SK-N-DZ (cell line): ENCODE measurements at places on chromosomes 2 and 18.
A peak's percentile ranks its signal among the peaks of the same experiment; 100 is the strongest.

GRCh38 chr2:28780496-28780895 is 28.9 kb downstream of the PPP1CB start:
- DNase-seq = no peak

DNA sequence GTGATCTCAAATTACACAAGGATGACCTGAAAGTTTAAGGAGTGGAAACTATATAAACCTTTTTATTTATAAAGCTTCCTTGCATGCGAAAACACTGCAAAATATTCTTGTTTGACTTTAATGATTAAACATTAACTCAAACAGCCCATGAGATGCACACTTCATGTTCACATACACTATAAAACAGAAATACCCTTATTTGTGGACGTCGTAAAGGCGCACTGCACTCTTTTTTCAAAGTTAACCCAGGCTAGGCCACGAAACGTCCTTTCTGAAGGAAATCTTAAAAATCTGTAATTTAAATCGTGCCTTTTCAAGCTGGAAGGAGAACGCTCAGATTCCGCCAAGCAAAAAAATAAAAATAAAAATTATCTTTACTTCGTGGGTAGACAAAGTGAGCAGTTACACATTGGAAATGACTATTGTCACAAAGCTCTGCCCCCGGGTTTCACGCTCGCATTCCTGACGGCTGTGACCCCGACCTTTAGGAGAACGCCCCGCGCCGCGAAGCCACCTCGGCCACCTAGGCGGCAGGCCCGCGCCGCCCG is 728 bp downstream of the FAM168B start:
- no peak for DNase-seq

GRCh38 chr2:48900321-48901014 is 144.9 kb upstream of the LHCGR start:
- DNase-seq = peak; percentile 15

GRCh38 chr2:175834477-175834876 is 167.6 kb downstream of the LNPK start:
- no peak for DNase-seq

- no peak for DNase-seq
Observed at GRCh38 chr2:36489281-36489680, 108.7 kb downstream of the FEZ2 start.

GRCh38 chr2:78304678-78305077 is 720.8 kb upstream of the REG3G start:
- DNase-seq = no peak

DNA sequence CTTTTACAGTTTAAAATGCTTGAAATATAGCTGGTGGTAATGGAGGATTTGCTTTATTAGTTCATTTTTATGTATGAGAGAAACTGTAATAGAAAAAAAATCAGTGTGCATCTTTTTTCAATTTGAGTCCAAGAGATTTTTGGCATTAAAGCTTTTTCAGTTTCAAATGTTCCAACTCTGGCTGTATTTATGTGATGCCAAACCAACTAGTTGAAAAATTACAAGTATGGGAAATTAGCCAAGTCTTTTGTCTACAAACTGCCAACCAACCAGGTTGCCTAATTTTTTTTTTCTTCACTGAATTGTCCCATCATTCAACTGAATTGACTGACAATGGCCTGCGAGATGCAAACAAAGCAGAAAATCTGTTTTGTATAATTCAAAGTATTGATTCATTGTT is 95.7 kb downstream of the ICOS start:
- DNase-seq = no peak

- DNase-seq = no peak
Observed at GRCh38 chr2:54166121-54166773, 50.8 kb downstream of the ACYP2 start.

DNA sequence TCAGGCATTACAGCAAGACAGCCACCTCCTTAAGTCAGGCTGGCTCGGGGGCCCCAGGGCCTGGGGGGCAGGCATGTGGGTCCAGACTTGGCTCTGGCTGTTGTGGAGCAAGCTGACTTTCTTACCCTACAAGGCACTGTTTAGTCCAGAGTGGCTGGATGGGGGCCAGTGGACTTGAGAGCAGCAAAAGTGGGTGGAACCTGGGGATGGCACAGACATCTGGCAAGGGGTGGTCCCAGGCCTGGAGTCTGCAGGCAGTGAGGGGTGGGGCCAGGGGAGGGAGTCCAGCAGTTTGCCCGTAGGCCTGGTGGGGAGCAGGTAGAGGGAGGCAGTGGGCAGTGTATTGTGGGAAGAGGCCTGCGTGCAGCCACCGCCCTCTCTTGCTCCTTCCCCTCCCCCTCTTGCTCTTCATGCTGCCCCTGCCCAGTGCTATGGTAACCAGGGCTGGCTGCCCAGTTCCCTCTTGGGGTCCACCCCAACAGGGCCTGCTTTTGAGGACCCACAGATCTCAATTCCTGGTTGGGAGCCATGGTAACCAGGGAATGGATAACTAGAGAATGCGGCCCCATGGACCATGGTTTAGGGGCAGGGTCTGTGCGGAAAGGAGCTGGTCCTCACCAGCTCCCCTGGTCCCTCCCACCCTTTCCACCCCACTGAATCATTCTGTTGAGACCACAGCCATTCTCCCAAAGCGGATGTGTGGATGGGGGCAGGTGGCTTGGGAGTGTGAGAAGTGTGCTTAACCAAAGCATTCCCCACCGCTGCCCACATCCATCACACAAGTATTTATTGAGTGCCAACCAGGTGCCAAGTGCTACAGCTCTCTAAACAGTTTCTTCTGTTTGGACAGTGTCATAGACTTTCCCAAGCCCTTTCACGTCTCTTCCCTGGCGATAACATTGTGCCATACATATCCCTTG is 19.3 kb downstream of the SPEG start:
- peak; percentile 74 for DNase-seq

- DNase-seq = peak; percentile 84
Observed at GRCh38 chr2:54353216-54353615, 97.2 kb upstream of the TSPYL6 start.

DNA sequence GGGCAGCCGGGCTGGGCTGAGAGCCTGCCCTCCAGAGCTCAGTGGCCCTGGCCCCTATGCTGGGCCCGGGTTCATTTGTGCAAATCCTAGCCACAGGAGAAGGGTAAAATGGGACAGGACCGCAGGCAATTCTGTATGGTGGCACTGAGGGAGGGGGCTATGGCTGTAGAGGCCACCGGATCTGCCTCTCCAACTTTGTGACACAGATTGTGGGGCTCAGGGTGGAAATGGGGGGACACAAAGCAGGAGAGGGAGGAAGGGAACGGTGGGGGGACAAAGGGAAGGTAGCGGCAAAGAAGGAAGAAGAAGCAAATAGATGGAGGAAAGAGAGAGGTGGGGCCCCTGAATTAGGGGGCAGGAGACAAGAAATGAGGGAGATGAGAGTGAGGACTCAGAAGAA is 201.1 kb downstream of the SMAD2 start:
- DNase-seq = no peak

GRCh38 chr18:63878343-63878742 is 9.2 kb upstream of the SERPINB2 start:
- no peak for DNase-seq

GRCh38 chr2:41829052-41829451 is 218.8 kb upstream of the PKDCC start:
- DNase-seq = no peak

- no peak for DNase-seq
Observed at GRCh38 chr2:170332676-170333402, 154.9 kb downstream of the MYO3B start.

- DNase-seq = no peak
Observed at GRCh38 chr2:239820836-239821693, 204.1 kb downstream of the NDUFA10 start.

DNA sequence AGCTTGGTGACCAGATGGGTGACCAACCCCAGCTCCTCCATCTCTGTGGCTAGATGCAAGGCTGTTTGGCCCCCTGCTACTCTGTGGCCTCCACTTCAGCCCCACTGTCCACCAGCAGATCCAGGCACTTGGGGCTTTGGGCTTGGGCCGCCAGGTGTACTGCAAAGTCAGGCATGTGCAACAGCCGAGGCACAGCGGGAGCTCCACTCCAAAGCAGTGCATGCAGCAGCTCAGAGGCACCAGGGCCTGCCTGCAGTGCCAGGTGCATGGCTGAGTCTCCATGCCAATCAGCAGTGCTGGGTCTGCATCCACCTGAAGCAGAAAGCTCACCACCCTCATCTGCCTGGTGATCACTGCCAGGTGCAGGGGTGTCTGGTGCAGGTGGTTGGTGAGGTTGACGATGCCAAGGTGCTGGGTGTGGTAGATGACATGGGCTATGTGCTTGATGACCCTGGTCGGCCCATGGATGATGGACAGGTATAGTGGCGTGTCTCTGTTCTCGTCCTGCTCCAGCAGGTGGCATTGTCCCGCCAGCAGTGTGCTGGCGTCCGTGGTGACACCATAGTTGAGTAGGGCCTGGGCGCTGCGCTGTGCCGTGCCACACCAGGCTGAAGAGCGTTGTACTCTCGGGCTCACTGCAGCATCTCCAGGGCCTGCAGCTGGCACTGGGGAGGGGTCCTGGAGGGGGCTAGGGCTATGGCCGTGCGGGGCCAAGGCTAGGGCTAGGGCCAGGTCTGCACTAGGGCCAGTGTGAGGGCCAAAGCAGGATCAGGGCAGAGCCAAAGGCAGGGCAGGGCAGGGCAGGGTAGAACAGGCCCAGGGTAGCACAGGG is 1.0 kb upstream of the ANKRD62 start:
- peak; percentile 12 for DNase-seq

DNA sequence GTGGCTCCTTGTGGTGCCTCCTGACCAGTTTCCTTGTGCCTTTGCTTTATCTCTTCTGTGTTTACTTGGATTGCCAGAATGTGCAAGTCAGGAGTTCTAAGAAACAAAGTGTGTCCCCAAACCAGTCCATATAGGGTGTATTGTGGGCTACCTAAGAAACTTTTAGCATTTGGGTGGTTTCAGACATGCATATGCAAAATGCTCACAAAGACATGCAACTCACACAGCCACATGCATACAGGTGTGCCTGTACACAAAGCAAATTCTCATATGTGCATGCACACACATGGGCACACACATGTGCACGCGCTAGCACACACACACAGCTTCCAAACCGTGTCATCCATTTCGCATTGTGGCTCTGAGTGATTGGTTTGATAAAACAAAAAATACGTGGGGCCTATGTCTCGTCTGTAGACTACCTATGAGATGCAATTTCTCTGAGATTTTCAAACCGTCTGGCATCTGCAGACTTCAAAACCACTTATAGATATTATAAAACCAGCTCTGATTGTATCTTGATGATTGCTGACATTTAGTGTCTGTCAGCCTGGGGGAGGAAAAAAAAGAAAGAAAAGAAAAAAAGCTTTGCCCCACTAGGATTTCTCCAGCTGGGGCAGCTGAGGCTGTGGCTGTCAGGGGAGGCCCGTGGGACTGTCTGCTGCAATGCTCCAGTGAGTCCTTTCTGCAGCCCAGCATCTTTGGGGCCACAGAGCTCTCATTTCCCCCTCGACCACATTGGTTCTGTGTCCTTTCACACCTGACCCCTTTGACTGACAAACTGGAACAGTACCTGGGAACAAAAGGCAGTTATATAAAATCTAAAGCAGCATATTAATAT is 556.1 kb downstream of the CMPK2 start:
- peak; percentile 92 for DNase-seq

DNA sequence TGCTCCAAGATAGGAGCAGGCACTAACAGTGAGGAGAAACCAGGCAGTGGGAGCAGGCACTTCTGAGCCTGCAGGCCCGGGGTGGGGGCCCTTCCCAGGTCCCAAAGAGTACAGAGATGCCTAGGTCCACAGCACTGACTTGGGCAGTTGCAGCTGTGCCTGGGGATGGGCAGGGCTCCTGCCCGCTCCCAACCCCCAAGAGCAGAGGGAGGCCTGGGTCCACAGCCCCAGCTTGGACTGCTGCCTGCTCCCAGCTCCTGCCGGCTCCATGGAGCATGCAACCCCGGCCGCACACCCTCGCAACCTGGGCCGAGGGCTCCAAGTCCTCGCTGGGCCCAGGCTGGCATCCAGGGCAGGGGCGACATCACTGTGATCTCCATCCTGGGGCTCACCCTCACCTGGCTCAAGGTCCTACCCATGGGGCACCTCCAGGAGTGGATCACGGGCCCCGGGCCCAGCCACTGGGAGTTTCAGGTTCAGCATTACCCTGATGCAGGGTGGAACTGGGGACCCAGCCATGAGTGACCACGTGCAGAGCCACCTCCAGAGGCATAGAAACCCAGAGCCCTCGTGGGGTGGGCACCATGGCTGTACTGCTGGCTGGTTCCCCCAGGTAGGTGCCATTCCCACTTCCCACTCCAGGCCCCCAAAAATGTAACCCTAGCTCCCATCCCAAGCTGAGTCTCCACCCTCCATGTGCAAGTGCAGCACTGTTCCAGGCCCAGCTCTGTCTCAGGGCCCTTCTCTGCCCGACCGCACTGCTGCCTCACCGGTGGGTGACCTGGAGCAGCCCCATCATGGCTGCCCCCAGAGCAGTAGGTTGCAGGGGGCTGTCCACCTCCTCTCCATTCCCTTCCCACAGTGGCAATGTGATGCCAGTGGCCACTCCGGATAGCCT is 325.6 kb downstream of the NR4A2 start:
- no peak for DNase-seq

DNA sequence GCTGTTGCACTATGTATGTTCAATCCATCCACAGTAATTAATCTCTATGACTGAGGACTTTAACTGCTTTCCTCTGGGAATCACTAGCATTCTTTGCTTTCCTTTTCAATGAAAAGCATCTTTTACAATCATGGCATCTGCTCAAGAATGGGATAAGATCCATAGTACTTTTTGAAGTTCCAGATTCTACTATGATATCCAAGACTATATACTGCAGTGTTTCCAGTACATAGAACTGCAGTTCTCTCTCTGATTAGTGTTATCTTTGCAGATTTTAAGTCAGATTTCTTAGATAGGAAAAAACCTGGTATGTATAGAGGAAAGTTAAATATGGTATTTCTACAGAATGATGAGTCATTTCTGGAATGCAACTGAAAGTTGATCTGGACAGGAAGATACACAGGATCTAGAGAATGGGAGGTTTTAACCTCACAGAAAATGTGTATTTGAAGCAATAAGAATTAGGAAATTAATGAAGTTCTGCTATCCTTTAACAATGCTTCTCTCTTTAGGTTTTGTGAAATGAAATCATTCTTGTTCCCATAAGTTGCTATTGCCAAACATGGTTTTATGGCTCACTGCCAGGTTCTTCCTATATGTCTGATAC is 670.7 kb downstream of the ERBB4 start:
- no peak for DNase-seq

DNA sequence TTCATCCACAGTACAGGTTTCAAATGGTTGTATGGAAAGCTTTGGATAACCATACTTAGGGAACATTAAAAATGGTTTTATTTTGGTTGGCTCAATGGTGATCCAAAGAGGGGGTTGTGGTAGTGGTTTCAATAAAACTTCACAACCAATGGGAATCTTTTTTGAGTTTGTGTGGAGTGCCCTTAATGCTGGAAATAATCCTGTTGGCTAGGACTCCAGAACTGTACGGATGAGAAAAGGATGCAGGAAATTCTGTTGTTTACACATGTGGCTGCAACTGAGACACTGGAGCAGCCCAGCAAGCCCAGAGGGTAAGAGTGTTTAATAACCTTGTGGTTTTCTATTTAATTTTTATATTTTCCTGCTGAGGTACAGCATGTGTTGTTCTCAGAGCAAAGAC is at the start of gene CCDC102B:
TSS of gene CCDC102B (plus strand) at position 210 of the 400 bp plus-strand sequence. CDS start 38,684 bp downstream, outside the sequence.
- DNase-seq = no peak

DNA sequence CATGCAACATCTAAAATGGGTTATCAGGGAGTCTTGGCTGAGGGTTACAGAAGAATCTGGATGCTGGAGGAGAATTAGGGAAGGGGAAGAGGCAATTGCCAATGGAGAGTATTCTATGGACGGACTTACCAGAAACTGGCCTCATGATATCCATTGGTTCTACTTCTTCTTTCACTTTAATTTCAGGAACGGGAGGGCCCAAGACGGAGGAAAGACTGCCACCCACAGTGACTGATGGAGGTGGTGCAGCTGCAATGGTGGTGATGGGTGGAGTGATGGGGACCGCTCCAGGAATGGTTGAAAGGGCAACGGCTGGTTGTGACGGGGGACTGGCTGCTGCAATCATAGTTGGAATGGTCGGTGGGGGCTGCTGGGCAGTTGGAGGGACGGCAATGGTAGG is 69.1 kb upstream of the AMMECR1L start:
- DNase-seq = no peak
